Endothelial cell (in vitro differentiated cells): ENCODE measurements at places on chromosomes 11 and 22. TPM values are rescaled to one million over a fixed set of nuclear protein-coding genes. Genes with fewer than 3 reads are reported as not detected.
A peak's percentile ranks its signal among the peaks of the same experiment; 100 is the strongest.

DNA sequence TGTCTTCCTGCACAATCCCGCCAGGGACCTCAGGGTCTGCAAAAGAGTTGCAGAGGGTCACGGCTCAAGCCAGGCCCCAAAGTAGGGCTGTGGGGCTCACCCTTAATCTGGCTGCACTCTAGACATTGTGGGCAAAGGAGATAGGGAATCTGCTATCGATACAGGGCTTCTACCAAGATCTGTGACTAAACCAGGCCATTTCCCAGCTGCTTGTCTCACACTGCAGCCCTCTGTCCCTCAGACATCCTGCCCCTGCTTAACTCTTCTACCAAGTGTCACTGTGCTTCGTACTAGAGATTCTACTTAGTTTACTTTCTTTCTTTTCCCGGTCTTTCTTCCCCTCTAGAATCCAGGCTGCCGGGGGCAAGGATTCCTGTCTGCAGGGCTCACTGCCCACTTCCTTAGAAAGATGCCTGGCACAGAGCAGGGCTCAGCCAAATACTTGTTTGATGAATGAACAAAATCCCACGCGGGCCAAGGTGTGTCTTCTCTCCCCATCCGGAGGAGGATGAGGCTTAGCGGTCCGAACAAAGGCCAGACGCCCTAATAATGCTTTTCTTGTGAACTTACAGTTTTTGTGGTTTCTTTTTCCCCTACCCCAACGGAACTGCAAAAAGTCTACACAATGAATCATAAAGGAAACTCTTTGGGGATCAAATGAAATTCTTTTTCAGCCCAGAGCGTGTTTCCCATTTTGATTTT, 61.3 kb upstream of the ANO1 start:
- H3K27me3 ChIP-seq, result peaks cover 5% of the 10 kb centered on the region
- no peaks in the 10 kb centered on the region for H3K36me3 ChIP-seq
- no peak overlapping the region for H3K4me3 ChIP-seq
- H3K27ac ChIP-seq, result no peak overlapping the region
- DNase-seq, result no peak

- DNase-seq, result no peak
- H3K4me3 ChIP-seq, result no peak overlapping the region
- H3K27ac ChIP-seq, result no peak overlapping the region
- H3K36me3 ChIP-seq, result no peaks in the 10 kb centered on the region
Observed at GRCh38 chr11:119447664-119448242, 24.8 kb upstream of the THY1 start.

DNA sequence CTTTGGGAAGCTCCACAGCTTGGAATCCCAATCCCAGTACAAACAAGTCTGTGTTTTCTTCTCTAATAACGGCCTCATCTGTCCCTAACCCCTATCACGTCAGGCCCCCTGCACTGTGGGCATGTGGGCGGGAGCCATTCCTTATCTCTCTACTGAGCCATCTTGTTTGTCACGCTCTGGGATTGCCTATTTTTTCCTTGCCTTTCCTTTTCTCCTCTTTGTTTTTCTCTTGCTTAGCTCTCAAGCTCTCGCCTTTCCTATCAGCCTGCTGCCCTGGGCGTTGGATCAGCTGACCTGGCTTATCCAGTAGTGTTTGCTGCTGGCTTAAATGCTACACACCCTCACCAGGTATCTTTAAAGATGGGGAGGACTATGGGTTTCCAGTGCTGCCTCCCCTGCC, 35.8 kb downstream of the ARHGAP1 start:
- peaks cover 25% of the 10 kb centered on the region for H3K4me1 ChIP-seq
- H3K27me3 ChIP-seq, result no peaks in the 10 kb centered on the region
- peak overlapping the region; percentile 42 for H3K4me3 ChIP-seq
- H3K27ac ChIP-seq, result peak overlapping the region; percentile 97
- H3K36me3 ChIP-seq, result peaks cover 33% of the 10 kb centered on the region

DNA sequence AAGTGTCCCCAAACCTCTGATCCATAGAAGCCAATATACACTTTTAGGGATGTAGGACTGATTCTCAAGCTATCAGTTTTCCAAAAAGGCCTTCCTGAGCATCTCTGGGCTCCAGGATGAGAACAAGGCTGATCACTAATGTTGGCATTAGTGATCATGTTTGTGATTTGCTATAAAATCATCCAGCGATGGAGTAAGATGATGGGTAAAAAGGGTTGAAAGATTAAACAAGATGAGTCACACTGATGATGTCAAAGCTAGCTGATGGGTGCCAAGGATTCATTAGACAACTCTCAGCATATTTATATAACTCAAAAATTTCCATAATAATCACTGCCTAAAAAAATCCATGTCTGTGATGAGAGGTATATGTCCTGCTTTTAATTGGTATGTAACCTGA, 42.8 kb downstream of the ZNF280B start:
- H3K36me3 ChIP-seq, result no peaks in the 10 kb centered on the region
- H3K4me1 ChIP-seq, result no peaks in the 10 kb centered on the region
- H3K27me3 ChIP-seq, result peaks cover 3% of the 10 kb centered on the region
- DNase-seq, result no peak
- H3K27ac ChIP-seq, result no peak overlapping the region
- no peak overlapping the region for H3K4me3 ChIP-seq

DNA sequence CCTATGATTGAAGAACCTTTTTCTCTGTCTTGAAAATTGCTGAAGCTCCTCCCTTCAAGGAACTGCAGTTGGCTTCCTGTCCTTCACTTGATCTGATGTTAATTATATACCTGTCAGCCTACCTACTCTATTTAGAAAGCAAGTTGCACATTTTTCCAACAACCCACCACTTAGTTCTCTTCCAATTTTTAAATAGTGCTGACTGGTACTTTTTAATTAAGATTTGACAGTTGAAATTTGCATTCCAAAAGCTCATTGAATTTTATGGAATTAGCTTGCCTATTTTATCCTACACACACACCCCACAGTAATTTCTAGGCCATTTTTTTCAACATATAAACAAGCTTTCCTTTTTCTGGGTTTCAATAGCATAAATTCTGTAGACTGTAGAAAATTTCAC, 820.3 kb upstream of the FAT3 start:
- no peaks in the 10 kb centered on the region for H3K4me1 ChIP-seq
- no peaks in the 10 kb centered on the region for H3K36me3 ChIP-seq
- no peak overlapping the region for H3K27ac ChIP-seq
- no peak for DNase-seq

GRCh38 chr22:45977551-45978274, 751 bp upstream of the WNT7B start:
- peaks cover 4% of the 10 kb centered on the region for H3K4me1 ChIP-seq
- H3K4me3 ChIP-seq, result no peak overlapping the region
- no peak overlapping the region for H3K27ac ChIP-seq
- DNase-seq, result no peak

GRCh38 chr11:68581439-68581838, 102.9 kb upstream of the GAL start:
- H3K27ac ChIP-seq, result no peak overlapping the region
- H3K4me1 ChIP-seq, result peaks cover 4% of the 10 kb centered on the region
- no peak for DNase-seq

- no peaks in the 10 kb centered on the region for H3K4me1 ChIP-seq
- H3K36me3 ChIP-seq, result peaks cover 6% of the 10 kb centered on the region
- H3K27me3 ChIP-seq, result peaks cover 5% of the 10 kb centered on the region
- H3K27ac ChIP-seq, result no peak overlapping the region
- no peak overlapping the region for H3K4me3 ChIP-seq
Observed at GRCh38 chr22:47686594-47687345, 924.3 kb downstream of the TBC1D22A start.

- H3K27ac ChIP-seq, result peak within 1 kb of the TSS; percentile 98
- DNase-seq, result peak; percentile 100
- peaks cover 8% of the 10 kb centered on the region for H3K27me3 ChIP-seq
Observed at GRCh38 chr11:12673924-12674570, at the start of gene TEAD1. TEAD1 (plus strand) TSS chr11:12674421.

GRCh38 chr11:7520981-7521487, 7.2 kb downstream of the PPFIBP2 start:
- no peaks in the 10 kb centered on the region for H3K36me3 ChIP-seq
- no peak overlapping the region for H3K4me3 ChIP-seq
- peaks cover 12% of the 10 kb centered on the region for H3K27me3 ChIP-seq
- no peak for DNase-seq
- H3K4me1 ChIP-seq, result no peaks in the 10 kb centered on the region
- no peak overlapping the region for H3K27ac ChIP-seq

The OR52I1 gene
- total RNA-seq, result not detected

The SOX10 gene
- 0.08 TPM for total RNA-seq

The BTBD18 gene
- not detected for total RNA-seq

The OR56A5 gene
- total RNA-seq, result not detected

The MUC5AC gene
- not detected for total RNA-seq

The RASL10A gene
- total RNA-seq, result 30.1 TPM
